NCI-H69 (cell line): ENCODE measurements at places on chromosomes 3 and 15.

- DNase-seq: peak; percentile 74
Observed at GRCh38 chr3:27349832-27350231, 19.4 kb downstream of the NEK10 start.

GRCh38 chr3:48247401-48247811, 6.5 kb downstream of the ZNF589 start:
- DNase-seq: no peak

DNA sequence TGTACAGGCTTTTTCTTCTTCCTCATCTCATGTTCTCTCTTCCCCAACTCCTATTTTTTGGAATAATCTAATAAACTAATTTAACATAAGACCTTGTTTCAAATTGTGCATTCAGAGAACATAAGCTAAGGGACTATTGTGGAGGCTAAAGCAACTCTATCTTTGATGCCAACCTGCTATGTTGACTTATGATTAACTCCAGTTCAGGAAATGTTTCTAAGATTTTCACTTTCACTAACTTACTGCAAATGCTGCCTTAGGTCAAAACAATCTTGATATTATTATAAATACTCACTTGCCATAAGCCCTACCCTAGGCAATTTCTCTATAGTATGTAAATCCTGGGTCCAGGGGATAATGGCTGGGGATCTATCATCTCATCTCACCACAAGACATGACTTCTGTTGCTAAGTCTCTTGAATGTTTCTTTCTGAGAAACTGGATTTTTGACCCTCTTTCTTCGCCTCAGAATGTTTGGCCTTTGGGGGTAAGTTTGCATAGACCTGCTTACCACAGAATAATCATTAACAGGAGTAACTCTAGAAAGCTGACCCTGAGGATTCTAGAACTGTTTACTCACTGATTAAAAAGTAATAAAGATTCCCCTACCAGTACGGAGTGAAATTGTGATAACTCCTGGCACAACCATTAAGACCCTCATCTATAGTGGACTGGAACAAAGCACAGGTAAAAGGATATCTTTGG, 768.1 kb downstream of the GBE1 start:
- no peak for DNase-seq

- no peak for DNase-seq
Observed at GRCh38 chr15:90730290-90730689, 13.1 kb downstream of the BLM start.

- DNase-seq: no peak
Observed at GRCh38 chr3:152281133-152281713, 12.5 kb downstream of the MBNL1 start.

DNA sequence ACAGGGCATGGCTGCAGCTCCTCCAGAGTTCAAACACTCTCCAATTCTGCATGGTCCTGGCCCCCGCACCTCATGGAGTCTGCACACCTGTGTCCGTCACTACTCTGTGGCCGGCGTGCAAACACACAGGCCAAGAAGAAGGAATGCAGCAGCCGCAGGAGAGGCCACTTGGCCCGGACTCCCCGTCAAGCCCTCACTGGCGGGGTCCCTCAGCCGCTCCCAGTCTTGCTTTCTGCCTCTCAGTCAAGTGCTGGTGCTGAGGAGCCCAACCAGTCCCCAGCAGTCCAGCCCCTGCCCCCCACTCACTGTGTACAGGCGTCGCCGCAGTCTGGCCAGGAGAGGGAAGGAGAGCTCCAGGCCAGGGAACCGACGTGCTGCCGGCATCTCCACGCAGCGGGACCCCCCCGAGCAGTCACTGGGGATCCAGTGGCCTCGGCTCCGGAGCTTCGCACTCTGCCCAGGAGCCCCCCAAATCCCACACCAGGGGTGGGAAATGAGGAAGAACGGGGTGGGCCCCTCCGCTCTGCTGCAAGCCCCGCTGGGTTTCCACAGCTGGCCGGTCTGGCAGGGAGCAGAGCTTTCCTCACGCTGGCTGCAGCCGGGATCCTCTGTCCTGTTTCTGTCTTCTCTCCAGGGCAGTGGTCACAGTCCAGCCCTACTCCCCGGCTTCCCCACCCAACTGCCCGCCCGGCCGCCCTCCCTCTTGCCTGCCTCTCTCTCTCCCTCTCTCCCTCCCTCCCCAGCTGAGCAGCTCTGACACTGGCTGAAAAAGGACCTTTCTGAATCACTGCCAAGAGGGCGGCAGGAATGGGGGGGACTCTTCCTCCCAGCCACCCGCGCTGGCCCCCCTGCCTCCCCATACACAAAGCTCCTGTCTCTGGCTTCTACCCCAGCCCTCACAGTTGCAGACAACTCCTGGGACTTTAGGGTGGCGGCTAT, 16.0 kb downstream of the TNK2 start:
- DNase-seq: peak; percentile 28

DNA sequence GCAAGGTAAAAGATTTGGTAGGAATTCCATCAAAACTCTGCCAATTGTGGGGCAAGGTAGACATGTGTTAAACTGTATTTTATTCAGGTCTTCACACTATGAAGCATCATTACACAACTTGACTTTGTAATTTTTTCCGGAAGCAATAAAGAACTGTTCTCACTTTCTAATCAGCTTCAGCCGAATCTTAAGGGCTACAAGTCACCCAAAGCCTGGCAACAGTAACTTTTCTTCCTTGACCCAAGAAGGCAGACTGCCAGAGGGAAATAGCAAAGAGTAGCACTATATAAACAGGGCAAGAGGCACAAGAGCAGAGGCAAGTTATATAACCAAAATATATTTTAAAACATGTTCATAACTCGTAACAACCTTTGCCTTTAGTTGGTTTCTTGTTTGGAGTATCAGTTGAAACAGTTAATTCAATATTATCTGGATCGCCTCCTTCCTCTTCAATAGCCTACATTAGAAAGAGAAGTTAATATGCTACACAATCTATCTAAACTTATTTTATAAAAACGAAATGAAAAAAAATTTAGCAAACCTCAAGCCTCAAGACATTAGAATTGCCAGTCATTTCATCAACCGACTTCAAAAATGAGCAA, 1.4 kb downstream of the SLTM start:
- DNase-seq: peak; percentile 48

DNA sequence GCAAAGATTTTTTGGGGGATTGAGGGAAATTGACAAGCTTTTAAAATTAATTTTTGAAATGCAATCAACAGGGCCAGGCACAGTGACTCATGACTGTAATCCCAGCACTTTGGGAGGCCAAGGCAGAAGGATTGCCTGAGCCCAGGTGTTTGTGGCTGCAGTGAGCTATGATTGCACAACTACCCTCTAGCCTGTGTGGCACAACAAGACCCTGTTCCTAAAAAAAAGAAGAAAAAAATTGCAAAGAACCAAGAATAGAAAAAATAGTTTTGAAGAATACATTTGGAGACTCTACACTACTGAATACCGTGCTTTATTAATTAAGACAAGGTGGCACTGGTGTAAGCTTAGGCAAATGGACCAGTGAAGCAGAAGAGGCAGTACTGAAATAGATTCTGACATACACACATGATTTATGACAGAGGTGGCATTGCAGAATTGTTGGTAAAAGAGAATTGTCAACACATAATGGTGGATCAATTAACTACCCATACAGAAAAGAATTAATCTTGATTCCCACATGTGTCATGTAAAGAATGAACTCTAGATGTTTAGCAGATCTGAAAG, 443.3 kb upstream of the ATP11B start:
- DNase-seq: peak; percentile 55

DNA sequence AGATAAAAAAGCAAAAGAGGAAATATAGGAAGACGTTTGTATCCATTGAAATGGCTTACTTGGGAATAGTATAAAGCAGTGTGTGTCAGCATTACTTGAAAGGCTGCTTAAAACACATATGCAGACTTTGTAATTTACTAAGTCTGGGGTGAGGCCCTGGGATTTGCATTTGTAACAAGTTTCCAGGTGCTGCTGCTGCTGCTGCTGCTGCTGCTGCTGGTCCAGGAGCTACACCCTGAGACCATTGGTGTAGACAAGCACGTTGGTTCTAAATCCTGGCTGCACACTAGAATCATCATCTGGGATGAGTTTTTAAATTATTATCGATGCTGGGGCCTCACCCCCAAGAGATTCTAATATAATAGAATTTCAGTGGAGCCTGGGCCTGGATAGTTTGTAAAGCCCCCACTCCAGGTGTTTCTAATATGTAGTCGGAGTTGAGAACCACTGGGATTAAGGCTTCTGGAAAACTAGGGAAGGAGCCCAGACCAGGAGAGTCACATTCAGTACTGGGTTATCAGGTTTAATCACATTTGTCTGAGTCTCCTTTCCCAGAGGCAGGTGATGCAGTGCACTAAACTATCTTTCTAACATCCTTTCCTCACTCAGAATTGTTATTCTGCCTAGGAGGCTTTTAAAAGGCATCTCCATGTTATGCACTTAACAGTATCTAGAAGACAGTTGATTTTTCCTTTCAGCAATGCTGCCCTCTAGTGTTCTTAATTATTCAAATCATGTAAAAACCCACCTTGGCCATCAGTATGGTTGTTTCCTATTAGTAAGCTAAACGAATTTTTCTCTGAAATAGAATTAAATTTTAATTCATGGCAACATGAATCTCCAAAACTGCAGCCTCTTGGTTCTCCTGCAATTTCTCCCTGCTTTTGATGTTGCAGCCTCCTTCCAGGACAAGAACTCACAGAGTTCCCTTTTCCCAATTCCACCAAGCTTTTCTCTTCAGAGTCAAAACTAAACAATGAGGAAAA, 45.4 kb downstream of the SSR3 start:
- peak; percentile 50 for DNase-seq

DNA sequence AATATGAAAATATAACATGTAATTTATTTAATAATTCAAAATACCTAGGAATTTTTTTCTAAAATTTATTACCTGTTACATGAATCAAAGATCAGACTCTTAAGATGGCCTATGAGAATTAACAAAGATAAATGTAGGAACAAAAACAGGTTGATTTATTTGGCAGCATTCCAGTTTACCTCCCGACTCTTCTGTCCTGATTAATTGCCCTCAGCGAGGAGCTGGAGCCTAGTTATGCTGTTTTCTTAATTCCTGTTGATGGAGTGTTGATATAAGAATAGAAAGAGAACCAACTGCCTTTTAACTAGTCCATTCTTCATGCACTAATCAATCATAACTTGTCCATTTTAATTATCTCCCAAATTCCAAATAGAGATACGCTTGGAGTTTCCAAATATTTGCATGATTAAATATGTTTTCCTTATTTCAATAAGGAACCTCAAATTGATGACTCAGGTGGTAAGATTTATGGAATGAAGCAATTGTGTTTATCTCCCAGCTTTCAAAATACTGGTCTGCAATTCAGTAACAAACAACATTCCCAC, 10.6 kb upstream of the CPB1 start:
- DNase-seq: peak; percentile 75

- peak; percentile 56 for DNase-seq
Observed at GRCh38 chr3:158742871-158743663, 10.8 kb upstream of the RARRES1 start.

DNA sequence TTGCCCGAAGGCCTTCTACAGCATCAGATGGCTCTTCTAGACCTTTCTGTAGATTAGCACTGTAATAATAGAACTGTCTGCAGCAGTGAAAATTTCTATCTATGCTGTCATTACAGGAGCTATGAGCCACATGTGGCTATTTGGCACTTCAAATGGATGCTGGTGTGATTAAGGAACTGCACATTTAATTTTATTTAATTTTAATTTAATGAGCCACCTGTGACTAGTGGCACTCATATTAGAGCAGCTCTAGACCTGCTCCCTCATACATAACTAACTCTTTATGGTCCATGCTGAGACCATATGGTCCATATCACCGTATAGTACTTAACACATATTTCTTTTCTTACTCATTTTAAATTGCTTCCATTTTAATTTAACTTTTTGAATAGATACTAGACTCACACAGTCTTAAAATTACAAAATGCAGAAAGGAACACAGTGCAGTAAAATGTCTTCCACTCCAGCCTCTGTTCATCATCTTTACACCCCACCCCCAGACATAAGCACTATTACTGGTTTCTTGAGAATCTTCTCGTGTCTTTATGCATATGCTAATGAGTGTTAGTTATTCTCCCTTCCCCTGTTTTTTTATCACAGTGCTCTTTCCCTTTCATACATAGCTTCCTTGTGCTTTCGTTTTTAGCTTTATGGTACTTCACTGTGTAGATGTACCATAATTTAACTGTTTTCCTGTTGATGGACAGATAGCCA, 9.6 kb downstream of the LSM3 start:
- no peak for DNase-seq
